ENCODE measurements at places on chromosomes 7 and 10.

GRCh38 chr10:125551247-125551646 is 131.7 kb downstream of the TEX36 start:
- no peak for DNase-seq

- DNase-seq = no peak
These were observed 45.0 kb downstream of the AFAP1L2 start for GRCh38 chr10:114359041-114359952.

- DNase-seq = no peak
These were observed 117.9 kb downstream of the ADCY1 start for GRCh38 chr7:45692031-45692430.

GRCh38 chr7:126840869-126841268 is 411.9 kb downstream of the GRM8 start:
- no peak for DNase-seq

GRCh38 chr7:70694971-70695794 is 436.8 kb upstream of the GALNT17 start:
- DNase-seq = peak; percentile 11

GRCh38 chr10:50393784-50394467 is 142.6 kb upstream of the ASAH2 start:
- no peak for DNase-seq

GRCh38 chr7:40507166-40507565 is 372.4 kb downstream of the SUGCT start:
- no peak for DNase-seq

DNA sequence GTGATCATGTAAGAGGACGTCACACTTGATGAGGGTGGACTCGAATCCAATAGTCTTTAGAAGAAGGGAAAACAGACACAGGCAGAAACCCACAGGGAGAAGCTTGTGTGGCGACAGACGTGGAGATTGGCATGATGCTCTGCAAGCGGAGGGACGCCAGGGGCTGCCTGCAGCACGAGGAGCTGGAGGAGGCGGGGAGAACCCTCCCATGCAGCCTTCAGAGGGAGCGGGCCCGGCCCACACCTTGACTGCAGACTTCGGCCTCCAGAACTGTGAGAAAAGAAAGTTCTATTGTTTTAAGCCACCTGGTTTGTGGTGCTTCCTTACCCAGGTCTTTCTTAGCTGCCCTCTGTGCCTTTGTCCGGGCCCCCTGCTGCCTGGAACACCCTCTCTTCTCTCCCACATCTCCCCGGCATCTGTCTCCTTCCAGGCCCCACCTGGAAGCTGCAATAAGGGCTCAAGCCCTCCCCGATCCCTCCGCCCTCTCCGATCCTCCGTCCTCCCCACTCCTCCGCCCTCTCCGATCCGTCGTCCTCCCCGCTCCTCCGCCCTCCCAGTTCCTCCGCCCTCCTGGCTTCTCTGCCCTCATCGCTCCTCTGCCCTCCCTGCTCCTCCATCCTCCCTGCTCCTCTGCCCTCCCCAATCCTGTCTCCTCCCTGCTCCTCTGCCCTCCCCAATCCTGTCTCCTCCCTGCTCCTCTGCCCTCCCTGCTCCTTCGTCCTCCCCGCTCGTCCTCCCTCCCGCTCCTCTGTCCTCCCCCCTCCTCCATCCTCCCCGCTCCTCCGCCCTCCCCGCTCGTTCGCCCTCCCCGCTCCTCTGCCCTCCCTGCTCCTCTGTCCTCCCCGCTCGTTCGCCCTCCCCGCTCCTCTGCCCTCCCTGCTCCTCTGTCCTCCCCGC is 17.4 kb upstream of the PRKAG2 start:
- DNase-seq = no peak

GRCh38 chr7:2718296-2718965 is 30.4 kb downstream of the AMZ1 start:
- DNase-seq = no peak

- DNase-seq = no peak
These were observed 187.6 kb downstream of the CFTR start for GRCh38 chr7:117667456-117667855.

Data from stimulated activated effector memory CD8-positive, alpha-beta T cell treated with anti-CD3 and anti-CD28 coated beads, Interleukin-12 subunit alpha, Interleukin-12 subunit beta, amount 100 ng/mL, for 72 hours (primary cell).